Activated CD4-positive, alpha-beta T cell treated with anti-CD3 and anti-CD28 coated beads for 36 hours (primary cell): ENCODE measurements at places on chromosomes 12 and 14. TPM values are rescaled to one million over a fixed set of nuclear protein-coding genes. Genes with fewer than 3 reads are reported as not detected.

The TAS2R20 gene
- 1.2 TPM for total RNA-seq

The ABCC9 gene
- total RNA-seq = not detected

The YEATS4 gene
- total RNA-seq = 55.4 TPM

The LRRK2 gene
- total RNA-seq = not detected

The RASAL1 gene
- 10.6 TPM for total RNA-seq

The KRR1 gene
- 147 TPM for total RNA-seq

The SAMD15 gene
- 0.25 TPM for total RNA-seq

The HOXC9 gene
- total RNA-seq = not detected

The RAN gene
- 2,242 TPM for total RNA-seq

The CISTR gene
- total RNA-seq = not detected

The INHBE gene
- total RNA-seq = 1.2 TPM

The GPRC5D gene
- total RNA-seq = not detected
